ENCODE measurements at places on chromosomes 13 and 19. TPM values are rescaled to one million over a fixed set of nuclear protein-coding genes. Genes with fewer than 3 reads are reported as not detected.

Gene C19orf73
- 1.5 TPM for total RNA-seq

Gene SIAH3
- not detected for total RNA-seq

Gene FCHO1
- total RNA-seq = 36.5 TPM

Gene SCAMP4
- total RNA-seq = 69.8 TPM

Gene IRGC
- total RNA-seq = not detected

Gene FFAR1
- 0.44 TPM for total RNA-seq

Gene STOML3
- not detected for total RNA-seq

Gene MIR17HG
- 6.9 TPM for total RNA-seq

Gene TUBA3C
- not detected for total RNA-seq

Gene ZNF714
- total RNA-seq = 8.0 TPM

Measured in PC-9 (cell line).